ENCODE measurements at places on chromosomes 6 and 20. TPM values are rescaled to one million over a fixed set of nuclear protein-coding genes. Genes with fewer than 3 reads are reported as not detected.

Gene PTCRA
- total RNA-seq = not detected

Gene LGSN
- 0.08 TPM for total RNA-seq

Gene DLK2
- total RNA-seq = 5.3 TPM

Gene C4A
- 3.6 TPM for total RNA-seq

Gene LY6G6C
- total RNA-seq = 1.1 TPM

Gene STX11
- total RNA-seq = 0.05 TPM

Gene EYA4
- 1.2 TPM for total RNA-seq

Gene SLC26A8
- 0.35 TPM for total RNA-seq

Gene POM121L2
- total RNA-seq = 0.22 TPM

Gene OR2H2
- 0.50 TPM for total RNA-seq

Gene PSORS1C1
- 2.6 TPM for total RNA-seq

DNA sequence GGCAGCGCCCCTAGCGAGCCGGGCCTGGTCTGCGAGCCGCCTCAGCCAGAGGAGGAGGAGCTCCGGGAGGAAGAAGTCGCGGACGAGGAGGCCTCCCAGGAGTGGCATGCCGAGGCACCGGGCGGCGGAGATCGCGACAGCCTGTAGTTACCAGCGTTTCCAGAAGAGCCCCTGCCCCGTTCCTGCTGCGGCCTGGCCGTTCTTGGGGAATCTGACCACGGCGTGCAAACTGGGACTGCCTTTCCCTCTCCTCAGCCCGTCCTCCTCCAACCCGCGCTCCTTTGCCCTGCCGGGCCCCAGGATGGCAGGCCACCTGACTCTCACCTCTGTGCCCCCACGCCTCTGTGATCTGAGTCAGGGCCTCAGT, 802 bp downstream of the HDGFL1 start:
- ATAC-seq = no peak

GRCh38 chr6:134094441-134094840, 42.0 kb upstream of the SLC2A12 start:
- ATAC-seq = no peak

DNA sequence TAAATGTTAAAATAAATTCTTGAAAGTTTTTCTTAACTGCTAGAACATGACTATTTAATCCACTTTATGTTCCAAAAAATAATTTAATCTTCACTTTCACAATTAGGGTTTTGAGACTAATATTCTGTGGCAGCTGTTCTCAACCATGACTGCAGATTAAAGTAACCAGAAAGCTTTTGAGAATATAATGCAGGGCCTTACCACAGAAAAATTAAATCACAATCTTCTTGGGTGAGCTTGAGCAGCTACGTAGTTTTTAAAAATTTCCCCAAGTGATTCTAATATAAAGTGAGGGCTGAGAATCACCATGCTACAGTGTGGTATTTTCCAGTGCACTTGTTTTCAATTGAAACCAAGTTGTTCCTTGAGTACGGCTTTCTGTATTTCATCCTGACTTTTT, 196.6 kb upstream of the PTCHD4 start:
- ATAC-seq = no peak

DNA sequence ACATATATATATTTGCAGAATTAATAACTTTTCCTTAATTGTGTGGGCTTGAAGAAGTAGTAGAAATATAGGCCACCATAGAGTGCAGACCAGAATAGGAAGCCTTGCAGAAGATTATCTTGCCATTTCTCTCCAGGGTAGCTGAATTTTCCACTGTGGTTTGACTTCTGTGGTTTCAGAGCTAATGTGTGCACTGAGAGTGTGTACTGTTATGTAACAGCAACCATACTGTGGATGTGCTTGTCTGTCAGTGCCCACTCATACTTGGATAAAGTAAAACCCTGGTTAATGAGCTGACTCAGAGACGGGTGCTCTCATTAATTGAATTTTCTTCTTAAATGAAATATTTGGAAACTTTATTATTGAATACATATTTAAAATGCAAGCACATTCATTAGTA, 57.2 kb downstream of the CEP43 start:
- no peak for ATAC-seq

DNA sequence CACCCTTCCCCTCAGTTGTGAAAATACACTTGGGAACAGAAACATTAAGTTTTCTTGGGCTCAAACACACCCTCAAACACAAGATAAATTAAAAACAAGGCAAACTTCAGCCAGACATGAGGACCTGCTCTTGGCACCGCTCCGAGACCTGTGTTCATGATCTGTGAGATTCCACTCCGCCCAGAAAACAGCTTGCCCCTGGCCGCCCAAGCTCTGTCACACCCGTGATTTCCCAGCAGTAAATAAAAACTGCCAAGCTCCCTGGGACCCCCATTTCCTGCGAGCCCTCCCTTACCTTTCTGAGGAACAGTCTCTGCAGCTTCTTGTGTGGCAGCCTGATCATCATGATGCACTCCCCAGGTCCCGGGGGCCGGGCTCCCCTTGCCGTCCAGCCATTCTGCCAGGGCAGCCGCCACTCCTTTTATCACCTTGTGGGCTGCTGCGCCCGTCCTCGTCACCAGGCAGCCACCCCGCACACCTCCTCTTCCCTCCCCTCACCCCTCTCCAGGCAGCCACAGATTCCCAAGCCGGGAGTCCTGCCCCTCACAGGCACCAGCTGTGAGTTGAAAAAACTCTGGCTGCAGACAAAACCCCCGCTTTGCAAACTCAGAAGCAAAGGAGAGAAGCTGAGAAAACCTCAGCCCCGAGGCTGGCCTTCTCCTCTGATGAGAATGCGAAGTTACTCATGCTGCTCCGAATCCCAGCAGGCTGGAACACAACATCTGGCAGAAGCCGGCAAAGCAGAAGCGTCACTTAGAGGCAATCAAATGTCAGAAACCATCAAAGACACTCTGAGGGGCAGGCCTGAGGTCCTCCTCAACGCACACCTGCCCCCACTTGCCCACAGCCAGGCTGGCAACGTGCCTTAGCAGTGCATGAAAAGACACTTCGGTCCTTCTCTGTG, 130.4 kb upstream of the RPS6KA2 start:
- ATAC-seq = peak; percentile 83

DNA sequence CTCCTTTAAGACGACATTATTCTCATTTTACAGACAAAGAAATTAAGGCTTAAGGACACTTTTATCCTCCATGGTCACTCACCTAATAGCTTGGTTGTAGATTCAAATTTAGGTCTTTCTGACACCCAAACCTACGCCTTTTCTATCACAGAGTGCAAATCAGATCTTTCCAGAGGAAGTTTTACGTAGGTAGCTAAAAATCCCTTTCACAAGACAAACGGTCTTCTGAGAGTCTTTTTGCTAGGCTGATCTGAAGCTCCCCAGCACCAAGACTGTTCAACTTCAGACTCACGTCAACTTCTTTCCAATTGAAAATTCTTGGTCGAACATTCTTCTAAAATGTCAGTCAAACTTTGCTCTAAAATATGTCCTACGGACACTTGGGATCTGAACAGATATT, 46.5 kb downstream of the BLOC1S5 start:
- ATAC-seq = no peak

- ATAC-seq = no peak
Observed at GRCh38 chr6:110930781-110931180, 27.7 kb upstream of the GTF3C6 start.

DNA sequence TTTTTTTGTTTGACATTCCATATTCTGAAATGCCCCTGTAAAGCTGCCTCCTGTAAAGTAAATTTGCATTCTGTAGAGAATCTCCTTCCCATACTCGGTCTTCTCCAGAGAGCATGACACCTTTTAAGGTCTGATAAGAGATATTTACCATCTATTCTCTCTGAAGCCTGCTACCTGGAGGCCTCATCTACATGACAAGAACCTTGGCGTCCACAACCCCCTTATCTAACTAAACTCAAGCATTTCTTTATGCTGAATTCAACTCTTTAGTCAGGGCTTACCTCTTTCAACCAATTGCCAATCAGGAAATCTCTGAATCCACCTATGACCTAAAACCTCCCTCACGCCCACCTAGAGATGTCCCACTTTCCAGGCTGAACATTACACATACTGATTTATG, 51.6 kb downstream of the FAM184A start:
- ATAC-seq = no peak

GRCh38 chr6:43838276-43839036, 68.4 kb downstream of the VEGFA start:
- ATAC-seq = peak; percentile 84

- no peak for ATAC-seq
Observed at GRCh38 chr6:132513831-132514545, 1.1 kb upstream of the STX7 start.

DNA sequence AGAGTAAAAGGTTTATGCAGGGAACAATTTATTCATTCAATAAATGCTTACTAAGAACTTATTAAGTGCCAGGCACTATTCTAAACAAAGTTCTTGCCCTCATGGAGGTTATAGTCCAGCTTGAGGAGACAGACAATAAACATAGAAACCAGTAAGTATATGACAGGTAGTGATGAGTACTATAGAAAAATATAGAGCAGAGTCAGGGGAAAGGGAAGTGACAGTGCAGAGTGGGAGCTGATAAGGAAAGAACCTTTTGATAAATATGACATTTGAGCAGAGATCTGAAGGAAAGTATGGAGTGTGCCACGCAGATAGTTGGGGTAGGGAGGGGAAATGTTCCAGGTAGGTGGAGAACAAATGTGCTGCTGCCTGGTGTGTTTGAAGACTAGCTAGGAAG, 12.1 kb downstream of the ACSS2 start:
- no peak for ATAC-seq

DNA sequence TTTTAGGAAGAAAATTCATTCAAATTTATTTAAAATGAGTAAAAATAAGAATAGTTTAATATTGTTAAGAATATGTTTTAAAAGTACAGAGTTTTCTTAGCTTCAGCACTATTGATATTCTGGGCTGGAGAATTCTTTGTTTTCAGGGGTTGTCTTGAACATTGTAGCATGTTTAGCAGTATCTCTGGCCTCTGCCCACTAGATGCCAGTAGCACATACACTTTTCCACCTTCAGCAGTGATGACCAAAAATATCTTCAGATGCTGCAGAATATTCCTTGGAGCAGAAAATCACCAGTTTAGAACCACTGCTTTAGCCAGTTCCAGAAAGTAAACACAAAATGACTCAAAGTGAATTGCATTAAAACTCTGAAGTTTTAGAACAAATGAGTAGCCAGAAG, 19.4 kb upstream of the SDHAF4 start:
- ATAC-seq = no peak

DNA sequence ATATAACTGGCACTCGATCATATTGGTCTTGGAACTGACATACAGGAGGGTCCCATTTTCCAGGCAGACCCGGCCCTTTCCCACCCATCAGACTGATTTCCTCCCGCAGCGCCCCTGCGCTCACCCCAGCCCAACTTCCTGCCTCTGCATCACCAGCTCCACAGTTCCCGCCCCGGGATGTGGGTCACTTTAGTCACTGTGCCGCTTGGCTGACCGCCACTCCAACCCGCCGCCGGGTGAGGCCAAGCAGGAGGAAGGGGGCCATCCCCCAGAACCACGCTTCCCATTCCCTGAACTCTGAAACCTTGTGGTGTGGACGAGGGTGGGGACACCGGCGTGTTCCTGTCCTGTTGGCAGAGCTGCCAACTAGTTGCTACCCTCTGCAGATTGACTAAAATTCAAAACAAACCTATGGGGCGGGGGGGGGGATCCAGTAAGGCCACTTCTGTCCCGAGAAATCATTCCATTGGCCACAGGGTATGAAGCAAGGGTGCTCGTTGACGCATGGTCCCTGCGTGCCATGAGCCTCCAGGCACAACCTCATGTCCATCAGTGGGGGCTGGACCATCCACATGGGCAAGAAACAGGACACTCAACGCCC, 12.3 kb downstream of the TGM2 start:
- ATAC-seq = peak; percentile 25

GRCh38 chr6:24979176-24979575, 43.4 kb upstream of the RIPOR2 start:
- ATAC-seq = no peak

Measured in motor neuron (in vitro differentiated cells).